HCT116 (cell line): ENCODE measurements at places on chromosomes 5 and 9. TPM values are rescaled to one million over a fixed set of nuclear protein-coding genes. Genes with fewer than 3 reads are reported as not detected.

- DNase-seq = no peak
- no peaks in the 10 kb centered on the region for H3K27me3 ChIP-seq
- no peaks in the 10 kb centered on the region for H3K36me3 ChIP-seq
- no peaks in the 10 kb centered on the region for H3K4me1 ChIP-seq
- H3K27ac ChIP-seq = no peak overlapping the region
Observed at GRCh38 chr5:108418197-108418596, 36.3 kb upstream of the FBXL17 start.

TERT gene
- 6.9 TPM for total RNA-seq

WNT8A gene
- total RNA-seq = not detected

UBAP2 gene
- 51.3 TPM for total RNA-seq
